ENCODE measurements at places on chromosomes 7 and 10. TPM values are rescaled to one million over a fixed set of nuclear protein-coding genes. Genes with fewer than 3 reads are reported as not detected.

CCZ1B gene
- total RNA-seq = 29.5 TPM

MAPK8 gene
- total RNA-seq = 17.5 TPM

SAMD9 gene
- 9.7 TPM for total RNA-seq

DPYSL4 gene
- 28.4 TPM for total RNA-seq

HOXA5 gene
- total RNA-seq = not detected

CPN1 gene
- total RNA-seq = not detected

ZPBP gene
- not detected for total RNA-seq

POU6F2 gene
- total RNA-seq = not detected

RARRES2 gene
- 30.5 TPM for total RNA-seq

NPC1L1 gene
- total RNA-seq = not detected

OR2A1 gene
- total RNA-seq = not detected

CCDC146 gene
- total RNA-seq = 1.1 TPM

PAOX gene
- total RNA-seq = 1.7 TPM

Measured in cardiac ventricle fibroblast (primary cell).